ENCODE measurements at places on chromosomes 7 and 10.

GRCh38 chr7:44678471-44679179 is 70.0 kb upstream of the ZMIZ2 start:
- DNase-seq = no peak

DNA sequence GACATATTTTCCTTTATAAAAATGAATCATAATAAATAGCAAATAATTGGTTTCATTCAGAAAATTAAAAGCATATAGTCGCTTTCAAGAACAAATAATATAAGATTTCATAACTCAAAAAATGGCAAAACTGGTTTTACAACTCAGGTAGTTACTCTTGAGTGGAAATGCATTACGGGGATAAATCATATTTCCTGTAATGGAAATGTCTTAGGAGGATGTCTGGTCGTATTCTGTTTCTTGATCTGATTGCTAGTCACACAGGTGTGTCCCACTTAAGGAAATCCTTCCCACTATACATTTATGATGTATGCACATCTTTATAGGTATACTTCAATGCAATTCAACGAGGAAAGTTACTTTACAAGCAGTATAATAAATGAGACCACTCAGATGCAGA is 20.7 kb downstream of the NRAP start:
- no peak for DNase-seq

GRCh38 chr7:70307544-70308106 is 709.4 kb downstream of the AUTS2 start:
- no peak for DNase-seq

DNA sequence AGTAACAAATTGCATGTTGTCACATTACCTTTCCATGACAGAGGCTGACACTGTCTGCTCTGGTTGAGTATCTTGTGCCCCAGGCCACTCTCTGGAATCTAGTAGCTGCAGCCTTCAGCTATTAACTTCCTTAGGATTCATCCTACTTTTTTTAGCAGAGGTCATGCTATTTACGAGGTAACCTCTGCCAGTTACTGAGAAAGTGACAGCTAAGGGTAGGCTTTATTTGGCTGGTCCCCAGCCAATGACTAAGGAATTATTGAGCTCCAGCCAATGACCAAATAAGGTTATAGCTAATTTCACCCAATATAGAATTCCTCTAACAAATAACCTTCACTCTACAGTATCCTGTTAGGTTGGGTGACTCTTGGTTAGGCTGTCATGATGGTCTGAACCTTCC is 1361.7 kb downstream of the XPNPEP1 start:
- DNase-seq = no peak

- DNase-seq = no peak
Measured at GRCh38 chr7:44767134-44767911, 18.7 kb downstream of the ZMIZ2 start.

DNA sequence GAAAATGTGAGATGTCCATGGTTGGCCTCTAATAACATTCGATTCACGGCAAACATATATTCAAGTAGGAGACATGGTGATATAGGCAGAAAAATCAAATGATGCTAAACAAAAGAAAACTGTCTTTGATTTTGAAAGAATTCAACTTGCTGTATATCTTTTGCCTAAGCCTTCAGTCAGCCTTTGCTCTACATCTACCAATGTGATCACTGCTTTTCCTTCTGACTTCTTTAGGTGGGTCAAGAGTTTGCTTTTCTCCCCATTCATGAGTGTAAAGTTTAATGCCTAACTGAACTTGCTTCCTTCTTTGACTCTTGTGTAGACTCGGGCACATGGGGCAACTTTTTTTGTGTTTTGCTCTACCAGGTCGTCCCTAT is 417 bp upstream of the HIF1AN start:
- no peak for DNase-seq

GRCh38 chr10:131898061-131898460 is 2.7 kb upstream of the PPP2R2D start:
- no peak for DNase-seq

- DNase-seq = no peak
Measured at GRCh38 chr10:121833387-121833786, 94.4 kb downstream of the ATE1 start.

DNA sequence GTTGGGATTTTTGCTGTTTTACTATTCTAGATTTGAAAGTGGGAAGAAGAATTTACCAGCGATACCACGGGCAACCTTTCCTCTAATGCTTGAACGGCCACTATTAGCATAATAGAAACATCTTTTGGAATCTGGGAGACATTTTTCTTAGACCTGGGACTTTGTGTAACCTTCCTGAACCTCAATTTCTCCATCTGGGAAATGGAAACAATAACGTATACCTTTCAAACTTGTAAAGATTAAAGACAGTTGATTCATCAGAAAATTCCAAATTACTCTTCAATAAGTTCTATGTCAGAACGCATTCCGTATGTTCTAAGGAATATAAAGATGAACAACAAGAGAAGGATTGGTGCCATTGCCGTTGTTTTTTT is 453 bp upstream of the RNLS start:
- no peak for DNase-seq

DNA sequence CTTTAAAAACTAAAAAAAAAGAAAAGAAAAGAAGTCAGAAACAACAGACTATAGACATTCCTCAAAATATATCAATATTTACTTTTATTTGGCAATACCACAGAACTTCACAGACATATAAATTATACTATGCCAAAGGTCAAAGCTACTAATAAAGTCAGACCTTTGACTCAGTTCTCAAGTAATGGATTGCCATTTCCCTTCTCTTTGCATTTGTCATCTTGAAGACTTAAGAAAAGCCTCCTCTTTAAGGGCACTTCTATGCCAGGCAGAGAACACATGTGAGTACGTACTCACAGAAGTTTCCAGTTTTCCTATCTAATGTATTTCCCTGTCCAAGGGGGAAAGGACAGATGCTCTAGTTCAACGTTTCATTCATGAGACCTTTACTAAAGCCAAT is 37.6 kb downstream of the TNPO3 start:
- DNase-seq = no peak

DNA sequence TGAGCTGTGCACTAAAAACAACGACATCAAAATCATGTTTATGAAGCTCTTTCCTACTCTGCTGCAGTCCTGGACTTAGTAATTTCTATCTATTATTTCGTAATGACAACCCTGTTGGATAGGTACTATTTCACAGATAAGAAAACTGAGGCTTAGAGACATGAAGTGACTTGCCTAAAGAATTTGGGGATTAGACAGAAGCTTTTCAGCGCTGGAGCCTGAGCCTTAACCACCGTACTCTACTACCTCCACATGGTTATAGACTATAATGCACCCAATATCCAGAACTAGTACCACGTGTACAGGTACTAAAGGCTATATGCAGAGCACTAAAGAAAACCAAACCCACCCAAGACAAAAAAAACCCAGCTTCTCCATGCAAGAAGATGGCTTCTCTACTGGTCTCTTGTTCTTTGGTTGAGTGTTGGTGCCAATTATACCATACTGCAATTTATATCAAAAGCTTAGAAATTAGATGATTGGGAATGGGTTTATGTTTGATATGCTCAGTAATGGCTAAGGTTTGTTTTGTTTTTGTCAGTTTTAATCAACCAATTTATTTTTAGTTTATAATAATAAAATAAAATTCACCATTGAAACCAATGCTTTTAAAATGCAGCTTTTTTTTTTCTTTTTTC is 6.5 kb upstream of the SNX10 start:
- DNase-seq = no peak

GRCh38 chr7:78169992-78170391 is 371.4 kb downstream of the PHTF2 start:
- DNase-seq = no peak

DNA sequence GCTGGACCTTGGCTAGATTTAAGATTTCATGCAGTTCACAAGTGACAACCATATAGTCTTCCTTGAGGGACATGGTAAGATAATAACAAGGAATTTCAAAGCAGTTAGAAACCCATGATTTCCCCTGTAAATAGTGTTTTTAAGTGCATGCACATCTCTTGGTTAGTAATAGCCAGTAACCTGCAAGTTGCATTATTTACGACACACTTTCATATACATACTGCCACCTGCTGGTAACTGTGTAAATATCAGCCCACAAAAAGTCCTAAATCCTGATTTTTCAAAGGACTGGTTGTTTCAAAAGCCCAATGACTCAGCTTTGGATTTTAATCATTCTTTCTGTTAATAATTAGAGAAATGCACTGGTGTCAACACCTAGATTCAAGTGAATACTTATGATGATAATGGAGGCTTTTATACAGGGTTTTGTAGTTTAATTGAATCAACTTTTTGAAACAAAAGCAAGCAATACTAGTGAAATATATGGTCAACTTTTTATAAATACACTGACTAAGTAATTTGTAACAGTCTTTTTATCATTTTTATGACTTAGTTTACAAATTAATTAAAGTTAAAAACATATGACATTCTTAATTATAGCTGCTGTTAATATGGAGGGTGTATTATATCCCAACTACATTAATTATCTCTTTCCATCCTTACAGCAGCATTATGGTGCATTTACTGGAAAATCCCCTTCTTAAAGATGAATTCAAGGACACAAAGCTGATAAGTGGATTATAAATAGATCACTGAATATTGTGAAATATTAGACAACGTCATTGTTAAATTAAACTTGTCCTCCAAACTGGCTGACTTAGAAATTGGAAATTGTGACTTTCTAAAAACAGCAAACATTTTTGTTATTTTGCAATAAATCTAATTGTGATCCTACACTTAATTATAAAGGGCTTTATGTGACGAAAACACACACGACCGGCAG is 367.7 kb upstream of the SEMA3D start:
- no peak for DNase-seq

GRCh38 chr7:4861673-4862072 is at the start of gene PAPOLB:
Gene PAPOLB (minus strand): TSS chr7:4862030. CDS start chr7:4861810, 220 bp downstream.
- no peak for DNase-seq

DNA sequence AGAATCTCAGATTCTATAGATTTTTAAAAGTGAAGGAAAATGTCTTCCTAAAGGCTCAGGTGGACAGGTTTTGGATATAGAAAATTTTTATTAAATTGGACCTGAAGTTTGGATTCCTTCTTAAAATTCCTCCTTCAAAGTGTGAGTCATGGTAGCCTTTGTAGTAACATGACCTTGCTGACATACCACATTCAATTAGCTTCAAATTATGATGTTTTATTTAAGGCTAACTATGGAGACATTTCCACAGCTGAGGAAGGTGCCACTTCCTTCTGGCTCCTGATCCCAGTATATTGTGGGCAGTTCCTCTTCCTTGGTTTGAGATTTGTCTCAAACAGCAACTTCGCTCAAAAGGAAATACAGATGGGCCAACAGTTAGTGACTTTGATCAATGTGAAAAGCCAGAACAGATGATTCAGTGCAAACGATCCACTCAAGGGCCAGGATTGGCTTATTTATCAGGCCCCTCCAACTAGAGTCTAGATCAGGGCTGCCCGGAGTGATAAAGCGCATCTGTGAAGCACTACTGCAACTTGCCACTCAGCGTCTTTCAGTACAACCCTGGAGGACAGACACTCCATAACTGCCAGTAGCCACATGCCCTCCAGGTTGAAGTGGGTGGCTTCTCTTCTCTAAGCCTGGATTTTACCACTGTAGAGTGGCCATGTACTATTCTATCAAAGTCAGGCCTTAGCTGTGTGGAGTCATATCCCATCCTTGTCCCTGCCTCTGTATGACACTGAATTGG is 573.5 kb downstream of the KIF20B start:
- DNase-seq = no peak

- no peak for DNase-seq
Measured at GRCh38 chr7:38232502-38233366, 40.7 kb downstream of the TARP start.

- DNase-seq = no peak
Measured at GRCh38 chr7:105715528-105715927, 134.2 kb upstream of the EFCAB10 start.

DNA sequence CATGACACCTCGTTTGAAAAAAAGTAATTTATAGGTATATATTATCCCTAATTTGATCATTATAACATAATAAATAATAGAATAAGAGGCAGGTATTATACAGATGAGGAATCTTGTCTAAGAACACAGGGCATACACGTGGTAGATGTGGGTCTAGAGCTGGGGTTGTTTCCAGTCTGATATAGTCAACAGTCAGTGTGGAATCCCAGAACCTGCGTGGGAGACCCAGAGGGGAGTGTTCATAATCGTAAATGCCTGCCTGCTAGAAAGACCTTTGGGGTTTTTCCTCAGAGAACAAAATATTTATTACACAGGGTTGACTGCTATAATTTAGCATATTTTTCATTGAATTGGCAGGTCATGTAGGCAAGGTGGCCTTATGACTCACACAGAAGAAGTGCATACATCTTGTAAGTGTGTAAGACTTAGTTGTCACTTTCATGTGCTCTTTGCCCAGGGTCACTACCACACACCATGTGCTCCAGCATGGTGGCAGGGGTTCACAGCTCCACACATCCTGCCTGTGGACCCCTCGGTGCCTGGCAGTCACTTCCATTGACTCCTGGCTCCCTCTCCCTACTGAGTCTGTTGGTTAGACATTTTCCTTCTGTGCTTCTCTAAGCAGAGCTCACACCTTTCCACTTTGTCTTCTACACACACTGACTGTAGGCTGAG is 94.9 kb upstream of the IKZF1 start:
- DNase-seq = no peak

DNA sequence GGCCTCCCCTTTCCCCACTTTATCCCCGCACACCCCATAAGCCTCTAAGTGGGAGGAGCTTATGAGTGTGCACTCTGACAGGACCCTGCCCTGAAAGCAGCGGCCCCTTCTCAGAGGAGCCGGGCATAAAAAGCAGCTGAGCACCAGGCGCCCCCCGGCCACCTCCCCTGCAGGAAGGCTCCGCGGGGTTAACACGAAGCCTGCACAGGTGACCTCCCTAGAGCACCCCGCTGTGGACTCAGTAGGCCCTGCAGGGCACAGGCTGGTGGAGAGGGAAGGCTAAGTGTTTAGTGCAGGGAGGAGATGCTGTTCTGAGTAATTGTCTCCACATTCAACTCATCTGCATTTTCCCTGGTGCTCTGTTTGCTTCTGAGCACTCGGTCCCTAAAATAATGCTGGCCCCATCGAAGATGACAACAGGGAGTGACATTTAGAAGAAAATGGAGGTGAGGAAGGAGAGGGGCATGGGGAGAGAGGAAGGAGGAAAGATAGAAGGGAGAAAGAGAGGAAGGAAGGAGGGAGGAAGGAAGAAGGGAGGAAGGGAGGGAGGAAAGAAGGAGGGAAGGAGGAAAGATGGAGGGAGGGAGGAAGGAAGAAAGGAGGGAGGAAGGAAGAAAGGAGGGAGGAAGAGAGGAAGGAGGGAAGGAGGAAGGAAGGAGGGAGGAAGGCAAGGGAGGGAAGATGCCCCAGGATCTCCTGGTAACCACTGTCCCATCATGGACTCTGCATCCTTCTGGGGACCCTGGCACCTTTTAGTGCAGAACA is 25.4 kb upstream of the CNPY1 start:
- DNase-seq = no peak

Measured in right hindlimb (tissue), 1 donor.